ENCODE measurements at places on chromosomes 5 and 9. TPM values are rescaled to one million over a fixed set of nuclear protein-coding genes. Genes with fewer than 3 reads are reported as not detected.

The CER1 gene
- polyA plus RNA-seq = 4.1 TPM

The HAPLN1 gene
- polyA plus RNA-seq = 0.39 TPM

The INSL4 gene
- not detected for polyA plus RNA-seq

The ADGRD2 gene
- 5.0 TPM for polyA plus RNA-seq

The MTAP gene
- 16.8 TPM for polyA plus RNA-seq

The FOXD4 gene
- polyA plus RNA-seq = not detected

The RNF180 gene
- 0.64 TPM for polyA plus RNA-seq

The TRPM3 gene
- polyA plus RNA-seq = 1.2 TPM

The AQP7 gene
- polyA plus RNA-seq = 0.66 TPM

The PCDHB2 gene
- 37.5 TPM for polyA plus RNA-seq

The MSMP gene
- polyA plus RNA-seq = 9.4 TPM

The ORM2 gene
- 0.49 TPM for polyA plus RNA-seq

The FAM153A gene
- polyA plus RNA-seq = 0.48 TPM

The TCF7 gene
- 5.9 TPM for polyA plus RNA-seq

The MRPL36 gene
- 59.0 TPM for polyA plus RNA-seq

The CTXN3 gene
- 3.0 TPM for polyA plus RNA-seq

The SPINK7 gene
- not detected for polyA plus RNA-seq

The FLT4 gene
- 3.2 TPM for polyA plus RNA-seq

The SHB gene
- polyA plus RNA-seq = 37.4 TPM

The PITX1 gene
- polyA plus RNA-seq = 5.9 TPM

The VCAN gene
- 7.3 TPM for polyA plus RNA-seq

The ZMAT2 gene
- 125 TPM for polyA plus RNA-seq

The MYO10 gene
- polyA plus RNA-seq = 39.3 TPM

The PHF24 gene
- 14.7 TPM for polyA plus RNA-seq

The PCDHB15 gene
- polyA plus RNA-seq = 3.0 TPM

The SPINK4 gene
- polyA plus RNA-seq = not detected

The RAB3C gene
- polyA plus RNA-seq = 17.1 TPM

The ZDHHC11 gene
- 3.7 TPM for polyA plus RNA-seq

The BTNL3 gene
- polyA plus RNA-seq = not detected

The RANBP3L gene
- 2.5 TPM for polyA plus RNA-seq

The VAV2 gene
- 80.6 TPM for polyA plus RNA-seq

The GPX3 gene
- 54.2 TPM for polyA plus RNA-seq

The SPATA6L gene
- polyA plus RNA-seq = 1.0 TPM

The SLC6A7 gene
- polyA plus RNA-seq = 4.1 TPM

The STK32A gene
- polyA plus RNA-seq = 25.9 TPM

The TRIM23 gene
- 5.4 TPM for polyA plus RNA-seq

The OBP2B gene
- not detected for polyA plus RNA-seq

The GFI1B gene
- polyA plus RNA-seq = not detected

The HMMR gene
- 7.5 TPM for polyA plus RNA-seq

The CCDC192 gene
- polyA plus RNA-seq = not detected

The ECPAS gene
- 29.4 TPM for polyA plus RNA-seq

The SOX30 gene
- polyA plus RNA-seq = not detected

The PCDHA3 gene
- 0.61 TPM for polyA plus RNA-seq

The LSM11 gene
- 6.1 TPM for polyA plus RNA-seq

The DMRT3 gene
- polyA plus RNA-seq = 0.29 TPM

The ARL14EPL gene
- polyA plus RNA-seq = not detected

The TTC33 gene
- 8.6 TPM for polyA plus RNA-seq

The MCC gene
- 1.2 TPM for polyA plus RNA-seq

All from brain (organoid and tissue), 16 donors.